Activated T-helper 9 cell treated with anti-CD3 and anti-CD28 coated beads, Interleukin-2, amount 50 U/mL, for 16 hours (primary cell): ENCODE measurements at places on chromosomes 7 and 10.

DNA sequence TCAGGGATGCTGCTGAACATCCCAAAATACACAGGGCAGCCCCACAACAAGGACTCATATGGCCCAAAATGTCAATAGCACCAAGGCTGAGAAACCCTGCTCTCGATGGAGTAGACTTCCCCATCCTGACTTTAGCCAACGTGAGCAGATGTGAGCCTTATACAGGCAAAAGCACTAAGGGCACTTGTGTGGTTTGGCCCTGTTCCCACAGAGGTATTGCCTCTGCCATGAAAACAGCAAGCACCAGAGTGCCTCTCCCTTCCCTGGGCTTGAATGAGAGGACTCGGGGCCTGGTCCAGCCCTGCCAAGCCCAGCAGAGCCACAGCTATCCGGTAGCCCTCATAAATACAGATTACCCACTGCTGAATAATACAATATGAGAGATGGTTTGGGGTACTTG is 47.5 kb downstream of the ACSM6 start:
- no peak for DNase-seq

GRCh38 chr7:40990841-40991240 is 712.0 kb downstream of the INHBA start:
- DNase-seq, result no peak

- DNase-seq, result no peak
Observed at GRCh38 chr10:98349508-98349922, 65.5 kb downstream of the PYROXD2 start.

GRCh38 chr7:134140889-134141867 is 14.0 kb downstream of the LRGUK start:
- peak; percentile 21 for DNase-seq

DNA sequence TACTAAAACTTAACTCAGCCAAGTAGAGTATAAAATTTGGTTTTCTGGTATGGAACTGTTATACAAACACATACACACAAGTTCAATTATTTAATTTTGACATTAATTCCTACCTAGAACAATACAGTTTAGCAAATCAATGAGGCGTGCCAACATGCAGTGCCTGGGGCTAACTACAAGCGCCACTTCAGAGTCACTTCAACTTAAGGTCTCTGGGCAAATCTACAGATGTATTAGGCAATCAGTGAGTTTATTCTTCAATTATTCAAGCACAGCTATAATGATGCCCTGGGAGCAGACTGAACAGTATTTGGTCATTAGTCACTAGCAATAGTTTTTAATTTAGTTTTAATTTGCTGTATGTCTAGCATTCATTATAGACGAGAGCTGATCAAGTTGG is 51.6 kb downstream of the HIBADH start:
- no peak for DNase-seq

DNA sequence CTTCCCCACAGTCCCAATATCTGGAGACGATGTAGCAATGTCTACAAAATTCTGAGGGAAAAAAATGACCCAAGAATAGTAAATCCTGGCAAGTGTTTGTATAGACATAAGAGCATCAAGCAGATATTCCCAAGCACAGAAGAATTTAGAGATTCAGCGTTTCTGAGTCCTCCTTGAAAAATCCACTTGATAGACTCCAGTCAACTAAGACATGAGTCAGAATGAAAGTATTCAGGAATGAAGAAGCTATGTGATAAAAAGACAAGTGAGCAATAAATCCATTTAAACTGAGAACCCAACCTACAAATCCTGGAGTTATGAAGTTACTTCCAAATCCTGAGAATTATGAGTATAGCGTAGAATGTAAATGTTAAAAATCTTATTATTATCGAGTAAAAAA is 86.1 kb upstream of the NPY start:
- DNase-seq, result no peak

GRCh38 chr7:81294897-81295515 is 376.2 kb upstream of the SEMA3C start:
- no peak for DNase-seq

GRCh38 chr7:34177476-34177875 is 272.1 kb downstream of the BMPER start:
- DNase-seq, result no peak

DNA sequence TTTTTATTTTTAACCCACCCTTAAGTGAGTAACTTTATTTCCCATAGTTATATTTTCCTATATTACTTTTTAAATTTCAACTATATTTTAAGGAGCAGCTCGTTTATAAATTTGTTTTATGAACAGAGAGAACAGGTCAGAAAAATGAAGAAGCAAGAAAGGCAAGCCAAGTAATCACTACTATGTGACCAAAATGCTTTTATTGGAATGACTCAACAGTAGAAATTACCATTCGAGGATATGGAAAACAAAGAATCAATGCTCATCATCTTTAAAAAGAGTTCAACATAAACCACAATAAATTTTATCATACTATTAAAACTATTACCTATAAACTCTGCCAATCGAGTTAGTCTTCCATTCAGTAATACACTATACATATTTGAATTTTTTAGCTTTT is 7.6 kb downstream of the HERC4 start:
- DNase-seq, result no peak

GRCh38 chr7:67343572-67343971 is 346.9 kb downstream of the TYW1 start:
- DNase-seq, result no peak

- no peak for DNase-seq
Observed at GRCh38 chr10:60960913-60961312, 16.9 kb upstream of the RHOBTB1 start.

DNA sequence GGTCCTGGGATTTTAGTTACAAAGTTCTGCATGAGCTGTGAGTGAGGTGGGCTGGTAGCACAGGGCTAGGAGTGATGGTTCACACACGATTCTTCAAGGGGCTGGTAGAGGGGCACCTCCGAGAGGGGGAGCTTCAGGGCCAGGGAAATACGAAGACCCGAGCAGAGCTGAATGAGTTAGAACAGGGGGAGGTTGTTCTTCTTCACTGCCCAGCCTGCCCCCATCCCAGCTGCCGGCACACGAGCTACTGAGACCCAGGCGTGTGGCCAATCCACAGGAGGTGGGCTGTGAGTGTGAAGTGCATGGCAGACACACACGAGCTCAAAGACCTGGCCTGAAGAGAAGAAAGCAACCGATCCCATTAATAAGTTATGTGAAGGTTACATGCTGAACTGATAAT is 256.2 kb upstream of the ZNF32 start:
- no peak for DNase-seq
